NCI-H82 (cell line): ENCODE measurements at places on chromosomes 5 and 9.

- DNase-seq = no peak
Measured at GRCh38 chr9:35257986-35258659, 96.3 kb downstream of the UNC13B start.

DNA sequence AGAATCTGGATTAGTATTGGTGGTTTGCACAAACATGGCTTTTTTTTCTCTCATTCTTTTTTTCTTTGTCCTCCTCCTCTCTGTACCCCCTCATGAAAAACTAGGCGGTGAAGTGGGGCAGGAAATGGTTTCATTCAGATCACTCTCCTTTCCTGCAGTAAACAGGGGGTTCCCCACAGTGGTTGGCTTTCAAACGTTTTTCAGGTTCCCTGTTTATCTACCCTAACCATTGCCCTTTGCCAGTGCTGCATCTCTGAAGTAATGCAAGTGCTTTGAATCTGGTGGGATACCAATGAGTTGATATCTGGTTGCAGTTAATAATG, 29.8 kb downstream of the NR4A3 start:
- no peak for DNase-seq

- DNase-seq = no peak
Measured at GRCh38 chr5:68793074-68793473, 300.7 kb upstream of the SLC30A5 start.

DNA sequence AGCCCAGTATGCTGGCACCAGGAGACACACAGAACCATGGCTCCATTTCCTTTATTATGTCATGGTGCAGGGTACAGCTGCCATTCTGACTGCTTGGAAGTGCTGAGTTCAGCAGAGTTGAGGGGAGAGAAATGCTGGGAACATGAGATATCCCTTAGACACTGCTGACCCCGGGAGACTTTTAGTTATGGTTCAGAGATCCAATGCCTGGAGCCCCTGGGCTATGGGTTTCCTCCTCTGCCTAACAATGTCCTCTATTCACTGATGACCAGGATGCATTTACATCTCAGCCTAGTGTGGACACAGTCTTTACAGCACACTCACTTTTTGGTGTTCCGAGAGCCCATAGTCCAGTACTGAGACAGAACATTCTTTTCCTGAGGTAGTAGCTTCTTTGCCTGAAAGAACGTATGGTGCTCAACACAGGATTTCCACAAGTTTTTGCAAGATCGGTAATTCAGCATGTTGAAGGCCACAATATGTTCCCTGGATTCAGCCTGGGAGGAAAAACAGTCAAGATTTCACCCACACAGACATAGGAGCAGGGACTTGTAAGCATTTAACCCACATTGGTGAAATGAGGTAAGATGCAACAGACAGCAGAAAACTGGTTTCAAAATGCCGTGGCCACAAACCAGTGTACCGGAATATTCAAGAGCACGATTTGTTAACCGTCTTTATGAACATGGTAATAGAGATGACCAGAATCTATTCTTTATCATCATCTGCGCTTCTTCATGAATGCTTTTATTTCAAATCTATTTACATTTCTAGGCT, 71.3 kb downstream of the PTPN3 start:
- DNase-seq = no peak

DNA sequence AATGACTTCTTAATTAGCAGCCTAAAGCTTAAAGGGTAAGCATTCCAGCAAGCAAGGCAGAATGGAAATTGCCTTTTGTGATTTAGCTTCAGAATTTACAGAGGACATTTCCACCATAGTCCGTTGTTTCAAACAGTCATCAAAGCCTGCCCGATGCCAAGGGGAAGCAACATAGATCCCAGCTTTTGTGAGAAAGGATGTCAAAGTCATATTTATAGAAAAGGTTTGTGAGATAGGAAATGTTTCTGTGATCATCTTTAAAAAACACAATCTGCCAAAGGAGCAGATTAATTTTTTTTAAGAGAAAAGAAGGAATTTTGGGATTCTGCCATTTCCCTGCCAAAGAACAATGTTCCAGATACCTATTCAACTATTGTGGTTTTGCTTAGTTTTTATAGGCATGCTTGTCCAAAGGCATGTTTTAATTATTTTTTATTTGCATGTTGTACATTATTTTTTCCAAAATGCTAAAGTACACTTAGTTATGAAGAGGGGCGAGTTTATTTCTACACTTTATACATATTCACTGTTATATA, 346.9 kb downstream of the ZNF608 start:
- no peak for DNase-seq

- no peak for DNase-seq
Measured at GRCh38 chr5:87109746-87110145, 157.9 kb upstream of the RASA1 start.

DNA sequence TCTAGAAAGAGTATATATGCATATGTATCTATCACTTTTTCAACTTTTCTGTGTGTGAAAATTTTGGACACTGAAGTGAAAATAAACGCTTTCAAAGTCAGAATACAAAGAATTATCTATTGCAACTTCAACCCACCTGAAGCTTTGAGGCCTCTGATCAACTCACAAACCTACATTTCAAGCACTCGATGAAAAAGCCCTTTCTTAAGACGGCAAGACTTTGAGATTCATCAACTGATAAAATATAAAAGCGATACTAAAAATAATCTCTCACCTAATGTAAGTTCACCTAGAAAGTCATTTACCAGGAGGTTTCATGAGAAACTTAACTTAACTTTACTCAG, 1.2 kb downstream of the GOLPH3 start:
- DNase-seq = no peak

DNA sequence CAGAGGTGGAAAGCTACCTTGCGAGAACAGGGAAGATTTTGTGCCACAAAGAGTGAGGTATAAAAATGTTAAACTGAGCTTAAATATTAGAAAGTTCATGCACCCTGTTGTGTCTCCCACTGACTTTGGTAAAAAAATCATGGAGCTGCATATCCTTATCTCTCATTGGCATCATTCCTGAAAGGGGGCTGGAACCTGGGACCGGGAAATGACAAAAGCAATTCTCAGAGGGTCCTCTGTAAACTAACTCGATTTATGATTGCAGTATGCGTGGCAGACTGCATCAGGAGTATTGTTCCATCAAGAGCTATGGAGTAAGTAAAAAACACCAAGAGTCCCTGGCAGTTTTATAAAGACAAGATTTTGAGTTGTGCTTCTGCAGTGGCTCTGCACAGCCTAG, 148.8 kb downstream of the DCP2 start:
- DNase-seq = no peak

DNA sequence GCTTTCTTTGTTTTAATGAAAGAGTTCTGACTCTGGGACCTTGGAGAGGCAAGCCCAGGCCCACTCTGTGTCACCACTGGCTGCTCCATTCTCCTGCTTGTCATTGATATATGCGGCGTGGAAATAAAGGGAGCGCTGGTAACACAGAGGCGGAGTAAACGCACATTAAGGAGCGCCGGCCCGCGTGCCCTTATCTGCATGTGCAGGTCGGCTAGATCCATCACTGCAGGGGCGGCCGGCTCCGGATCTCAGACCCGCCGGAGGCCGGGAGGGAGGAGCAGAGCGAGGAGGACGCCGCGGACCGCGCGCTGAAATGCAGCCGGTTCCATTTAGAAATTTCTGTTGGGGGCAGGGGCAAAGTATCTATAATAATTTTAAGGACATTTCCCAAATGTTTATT, 70.8 kb downstream of the MRPL36 start:
- DNase-seq = no peak

DNA sequence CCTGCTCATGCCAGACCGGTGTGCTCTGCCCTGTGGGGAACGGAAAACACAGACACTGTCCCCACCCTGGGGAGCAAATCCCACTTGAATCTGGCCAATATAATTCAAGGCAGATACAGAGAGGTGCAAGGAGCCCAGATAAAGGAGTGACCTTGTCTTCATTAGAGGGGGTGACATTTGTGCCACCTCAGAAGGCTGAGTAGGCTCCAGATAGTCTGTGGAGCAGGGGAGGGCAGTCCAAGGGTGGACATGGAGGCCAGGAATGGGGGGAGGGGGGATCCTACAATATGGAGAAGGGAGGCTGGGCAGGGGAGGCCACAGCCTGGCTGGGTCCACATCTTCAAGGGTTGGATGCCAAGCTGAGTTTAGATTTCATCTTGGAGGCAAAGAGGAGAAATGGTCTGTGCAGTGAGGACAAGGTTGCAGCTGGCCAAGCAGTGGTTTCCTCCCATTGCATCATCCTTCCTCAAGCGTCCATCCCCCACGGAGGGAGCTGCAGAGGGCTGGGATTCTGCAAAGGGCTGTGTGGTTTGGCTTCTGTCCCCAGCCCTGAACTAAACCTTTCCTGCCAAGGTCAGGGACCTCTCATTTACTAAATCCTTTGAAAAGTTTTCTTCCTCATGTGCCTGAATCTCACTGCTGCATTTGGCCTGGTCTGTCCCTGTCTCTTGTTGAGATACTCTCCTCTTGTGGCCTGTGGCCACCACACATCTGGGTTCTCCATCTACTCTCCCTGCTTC, 60.1 kb downstream of the GALNT12 start:
- no peak for DNase-seq

DNA sequence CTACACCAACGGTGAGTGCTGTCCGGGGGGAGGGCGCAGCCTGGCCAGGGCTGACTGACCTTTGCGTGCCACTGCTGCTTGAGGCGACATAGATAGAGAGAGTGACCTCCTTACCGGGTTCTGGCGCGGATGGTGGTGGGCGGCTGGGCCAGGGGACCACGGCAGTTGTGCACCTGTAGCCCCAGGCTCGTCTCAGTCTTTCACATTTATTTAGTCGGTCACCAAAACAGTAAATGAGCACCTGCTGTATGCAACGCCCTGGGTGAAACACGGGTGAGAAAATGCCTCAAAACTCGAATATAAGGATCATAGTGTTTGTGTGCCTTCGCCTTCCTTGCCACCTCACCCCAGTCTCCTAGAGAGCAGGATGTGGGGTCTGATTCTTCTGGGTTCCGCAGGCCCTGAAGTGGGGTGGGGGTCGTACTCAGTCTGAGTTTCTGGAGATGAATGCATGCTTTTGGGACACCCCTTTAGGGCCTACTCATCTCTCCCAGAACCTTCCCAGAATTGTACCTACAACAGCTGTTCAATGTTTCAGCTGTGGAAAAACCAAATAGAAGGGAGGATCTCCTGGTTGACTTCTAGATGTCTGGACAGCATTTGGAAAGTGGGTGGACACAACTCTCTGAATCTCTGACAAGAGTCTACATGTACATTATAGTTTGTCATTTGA, 714 bp downstream of the SEC24A start:
- DNase-seq = no peak

DNA sequence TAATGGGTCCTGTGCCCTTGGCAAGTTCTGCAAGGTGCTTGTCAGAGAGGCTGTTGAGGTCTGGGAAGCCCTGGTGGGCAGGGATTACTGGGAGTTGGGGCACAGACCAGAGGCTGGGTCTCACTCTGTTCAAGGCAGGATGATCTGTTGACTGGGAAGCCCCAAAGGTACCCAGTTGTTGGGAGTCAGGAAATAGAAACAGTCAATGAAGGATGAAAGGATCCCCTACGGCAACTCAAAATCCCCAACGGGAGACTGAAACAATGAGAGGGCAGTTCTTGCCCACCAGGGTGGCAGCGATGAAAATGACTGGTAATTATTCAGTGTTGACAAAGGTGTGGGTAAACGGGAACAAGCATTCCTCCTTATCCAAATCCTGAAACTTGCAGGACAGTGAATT, 31.2 kb downstream of the BNIP1 start:
- no peak for DNase-seq

- DNase-seq = peak; percentile 68
Measured at GRCh38 chr5:14040542-14040941, 96.1 kb upstream of the DNAH5 start.

GRCh38 chr9:136606687-136607333, 55.9 kb upstream of the EGFL7 start:
- no peak for DNase-seq

DNA sequence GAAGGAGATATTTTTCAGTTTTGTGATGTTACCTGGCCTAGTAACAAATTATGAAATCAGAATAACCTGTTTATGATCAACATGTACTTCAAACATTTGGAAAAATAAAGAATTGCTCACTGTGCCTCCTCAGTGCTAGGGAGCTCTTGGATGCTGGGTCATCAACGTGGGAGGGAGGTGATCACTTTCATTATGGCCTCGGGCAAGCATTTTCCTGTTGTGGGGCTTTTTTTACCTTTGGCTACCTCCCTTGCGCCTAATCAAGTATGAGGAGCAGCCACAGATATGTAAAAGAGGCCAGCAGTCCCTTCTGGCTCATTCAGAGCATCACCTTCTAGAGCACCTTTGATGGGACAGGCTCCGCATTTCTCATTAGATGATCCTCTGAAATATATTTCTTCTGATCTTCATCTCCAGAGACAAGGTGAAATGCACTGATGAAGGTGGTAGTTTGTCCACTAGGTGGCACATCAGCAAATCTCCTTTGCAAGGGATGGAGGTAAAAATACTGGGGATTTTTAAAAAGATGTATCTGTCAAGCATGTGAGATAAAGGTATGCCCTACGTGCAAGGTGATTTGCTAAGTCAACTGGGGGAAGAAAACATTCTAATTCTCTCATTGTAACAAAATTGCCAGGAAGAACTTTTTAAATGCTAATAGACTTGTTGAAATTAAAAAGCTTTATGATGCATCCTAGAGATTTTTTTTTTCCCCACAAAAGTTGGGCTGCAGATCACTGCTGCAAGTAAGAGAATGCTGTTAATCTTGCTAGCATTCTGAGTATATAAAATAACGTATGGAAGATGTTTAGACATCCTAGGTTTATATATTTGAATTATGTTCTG, 218.2 kb downstream of the MAST4 start:
- DNase-seq = peak; percentile 66

GRCh38 chr5:167837127-167837526, 454.3 kb upstream of the WWC1 start:
- DNase-seq = no peak

DNA sequence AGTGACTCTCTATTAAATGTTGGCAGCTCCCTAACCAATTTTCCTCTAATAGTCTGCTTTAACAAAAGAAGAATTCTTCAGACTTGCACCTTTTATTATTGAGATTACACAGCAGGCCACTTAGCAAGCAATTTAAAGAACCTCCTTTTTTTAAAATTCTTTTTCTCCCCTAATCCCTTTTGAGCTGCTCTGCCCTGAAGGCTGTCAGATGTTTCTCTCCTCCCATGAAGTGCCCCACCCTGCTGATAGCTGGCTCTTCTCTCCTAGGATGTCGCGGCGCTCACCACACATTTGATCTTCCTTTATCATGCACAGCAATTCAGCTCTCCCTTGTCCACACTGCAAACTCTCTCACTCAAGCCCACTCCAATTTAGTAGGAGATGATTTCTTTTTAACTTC, 1471.1 kb upstream of the ACO1 start:
- no peak for DNase-seq

- DNase-seq = peak; percentile 42
Measured at GRCh38 chr9:129177443-129177790, 644 bp downstream of the IER5L start.

GRCh38 chr9:113989714-113990569, 88.2 kb downstream of the AMBP start:
- no peak for DNase-seq

DNA sequence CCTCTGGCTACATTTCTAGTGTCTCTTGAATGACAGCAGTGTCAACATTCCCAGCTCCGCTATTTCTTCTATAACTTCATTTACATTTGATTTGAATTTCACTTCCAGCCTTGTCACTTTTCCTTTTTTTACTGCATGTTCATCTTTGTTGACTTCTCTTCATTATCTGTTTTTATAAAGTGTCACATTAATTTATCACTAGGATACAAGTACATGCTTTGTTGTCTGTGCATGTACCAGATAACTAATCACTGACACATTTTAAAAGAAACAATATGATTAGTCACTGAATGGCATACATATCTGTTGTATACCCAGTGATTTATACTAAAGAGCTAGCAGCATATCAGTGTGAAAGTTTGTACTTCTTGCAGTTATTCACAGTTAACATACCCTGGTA, 29.1 kb downstream of the ARSK start:
- no peak for DNase-seq
